Endothelial cell (in vitro differentiated cells): ENCODE measurements at places on chromosomes 2 and 18. TPM values are rescaled to one million over a fixed set of nuclear protein-coding genes. Genes with fewer than 3 reads are reported as not detected.

DNA sequence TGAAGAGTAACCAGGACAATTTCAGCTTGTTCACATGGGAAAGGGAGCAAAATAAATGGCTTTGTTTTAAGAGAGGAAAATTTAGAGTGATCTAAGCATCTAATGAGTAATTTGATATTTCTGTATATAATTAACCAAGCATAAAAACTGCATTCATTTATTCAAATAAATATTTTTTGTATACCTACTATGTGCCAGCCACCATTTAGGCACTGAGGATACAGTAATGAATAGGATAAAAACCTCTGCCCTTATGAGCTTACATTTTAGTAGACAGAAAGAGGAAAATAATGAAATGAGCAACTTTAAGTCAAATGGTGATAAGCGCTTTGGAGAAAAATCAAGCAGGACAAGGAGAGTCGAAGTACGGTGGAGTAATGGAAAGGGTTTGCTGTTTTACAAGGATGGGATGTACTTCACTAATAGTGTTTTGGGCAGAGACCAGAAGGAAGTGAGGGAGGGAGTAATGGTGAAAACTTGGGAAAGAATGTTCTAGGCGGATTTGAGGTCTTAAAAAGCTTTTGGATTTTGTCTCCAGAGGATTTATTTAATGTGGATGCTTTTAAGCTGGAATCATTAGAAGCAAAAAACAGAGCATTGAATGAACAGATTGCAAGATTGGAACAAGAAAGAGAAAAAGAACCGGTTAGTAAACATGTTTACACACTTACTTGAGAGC is 17.4 kb downstream of the NDC80 start:
- no peak for DNase-seq
- no peaks in the 10 kb centered on the region for H3K36me3 ChIP-seq
- H3K4me1 ChIP-seq, result no peaks in the 10 kb centered on the region
- no peaks in the 10 kb centered on the region for H3K27me3 ChIP-seq
- no peak overlapping the region for H3K27ac ChIP-seq
- no peak overlapping the region for H3K4me3 ChIP-seq

DSG4 gene
- total RNA-seq, result not detected

GRCh38 chr2:229133155-229133772 is 137.8 kb downstream of the PID1 start:
- no peak overlapping the region for H3K27ac ChIP-seq
- H3K27me3 ChIP-seq, result no peaks in the 10 kb centered on the region

CNDP1 gene
- not detected for total RNA-seq

MPP4 gene
- 0.13 TPM for total RNA-seq

- no peak for DNase-seq
- H3K27me3 ChIP-seq, result peaks cover 10% of the 10 kb centered on the region
- H3K36me3 ChIP-seq, result peaks cover 5% of the 10 kb centered on the region
- H3K27ac ChIP-seq, result no peak overlapping the region
- H3K4me1 ChIP-seq, result peaks cover 14% of the 10 kb centered on the region
Observed at GRCh38 chr18:77091366-77091765, 41.2 kb downstream of the MBP start.

TEKT4 gene
- total RNA-seq, result not detected

GRCh38 chr18:2423761-2424160 is 147.5 kb downstream of the METTL4 start:
- peaks cover 3% of the 10 kb centered on the region for H3K4me1 ChIP-seq
- peaks cover 3% of the 10 kb centered on the region for H3K27me3 ChIP-seq
- no peak overlapping the region for H3K27ac ChIP-seq
- no peak overlapping the region for H3K4me3 ChIP-seq
- no peak for DNase-seq

FLACC1 gene
- 1.1 TPM for total RNA-seq

DNA sequence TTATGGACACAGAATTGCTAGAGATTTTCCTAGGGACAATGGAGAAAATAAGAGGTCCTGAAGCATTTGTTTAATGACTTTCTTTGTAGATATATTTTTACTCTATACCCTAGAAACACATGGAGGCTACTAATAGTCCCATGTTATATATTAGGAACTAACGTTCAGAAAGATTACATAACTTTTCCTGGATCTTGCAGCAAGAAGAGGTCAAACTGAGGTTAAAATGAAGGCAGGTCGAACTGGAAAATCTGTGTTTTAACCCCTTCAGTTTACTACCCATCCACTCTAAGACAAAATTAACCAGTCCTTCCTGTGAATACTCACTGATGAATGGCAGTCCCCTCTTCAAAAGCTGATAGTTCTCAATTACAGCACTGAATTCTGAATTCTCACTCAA is 1415.8 kb upstream of the CELF4 start:
- H3K4me1 ChIP-seq, result no peaks in the 10 kb centered on the region
- H3K27ac ChIP-seq, result no peak overlapping the region
- peaks cover 1% of the 10 kb centered on the region for H3K27me3 ChIP-seq

DNA sequence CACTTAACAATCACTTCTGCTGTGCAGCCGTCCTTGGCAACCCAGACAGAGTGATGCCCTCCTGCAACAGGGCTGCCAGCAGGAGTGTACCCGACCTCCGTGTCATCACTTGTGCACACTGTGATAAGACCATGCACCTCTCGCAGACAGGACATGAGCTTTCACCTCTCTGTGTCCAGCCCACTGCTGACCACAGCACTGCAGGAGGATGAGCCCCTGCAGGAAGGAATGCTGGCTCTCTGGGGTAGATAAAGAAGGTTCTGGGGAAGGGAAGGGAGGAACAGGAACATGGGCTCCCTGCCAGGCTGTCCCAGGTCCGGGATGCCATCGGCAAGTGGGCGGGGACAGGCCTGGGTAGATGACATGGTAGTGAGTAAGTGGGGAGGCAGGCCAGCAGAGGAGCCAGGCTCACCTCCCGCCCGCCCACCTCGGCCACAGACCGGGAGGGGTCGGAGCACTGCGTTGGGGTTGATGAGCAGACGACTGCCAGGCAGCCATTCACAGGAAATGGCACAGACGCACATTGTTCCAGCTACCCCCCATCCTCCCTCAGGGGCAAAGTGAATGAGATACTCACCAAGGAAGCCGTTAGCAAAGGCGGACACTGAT is 18.6 kb upstream of the COL6A3 start:
- H3K27ac ChIP-seq, result no peak overlapping the region
- H3K27me3 ChIP-seq, result peaks cover 5% of the 10 kb centered on the region
- no peaks in the 10 kb centered on the region for H3K36me3 ChIP-seq

FBXO36 gene
- total RNA-seq, result 3.6 TPM

- no peaks in the 10 kb centered on the region for H3K4me1 ChIP-seq
- no peaks in the 10 kb centered on the region for H3K36me3 ChIP-seq
- H3K27ac ChIP-seq, result no peak overlapping the region
- DNase-seq, result no peak
- H3K27me3 ChIP-seq, result peaks cover 1% of the 10 kb centered on the region
Observed at GRCh38 chr2:81050580-81051095, 746.1 kb upstream of the LRRTM1 start.

DNA sequence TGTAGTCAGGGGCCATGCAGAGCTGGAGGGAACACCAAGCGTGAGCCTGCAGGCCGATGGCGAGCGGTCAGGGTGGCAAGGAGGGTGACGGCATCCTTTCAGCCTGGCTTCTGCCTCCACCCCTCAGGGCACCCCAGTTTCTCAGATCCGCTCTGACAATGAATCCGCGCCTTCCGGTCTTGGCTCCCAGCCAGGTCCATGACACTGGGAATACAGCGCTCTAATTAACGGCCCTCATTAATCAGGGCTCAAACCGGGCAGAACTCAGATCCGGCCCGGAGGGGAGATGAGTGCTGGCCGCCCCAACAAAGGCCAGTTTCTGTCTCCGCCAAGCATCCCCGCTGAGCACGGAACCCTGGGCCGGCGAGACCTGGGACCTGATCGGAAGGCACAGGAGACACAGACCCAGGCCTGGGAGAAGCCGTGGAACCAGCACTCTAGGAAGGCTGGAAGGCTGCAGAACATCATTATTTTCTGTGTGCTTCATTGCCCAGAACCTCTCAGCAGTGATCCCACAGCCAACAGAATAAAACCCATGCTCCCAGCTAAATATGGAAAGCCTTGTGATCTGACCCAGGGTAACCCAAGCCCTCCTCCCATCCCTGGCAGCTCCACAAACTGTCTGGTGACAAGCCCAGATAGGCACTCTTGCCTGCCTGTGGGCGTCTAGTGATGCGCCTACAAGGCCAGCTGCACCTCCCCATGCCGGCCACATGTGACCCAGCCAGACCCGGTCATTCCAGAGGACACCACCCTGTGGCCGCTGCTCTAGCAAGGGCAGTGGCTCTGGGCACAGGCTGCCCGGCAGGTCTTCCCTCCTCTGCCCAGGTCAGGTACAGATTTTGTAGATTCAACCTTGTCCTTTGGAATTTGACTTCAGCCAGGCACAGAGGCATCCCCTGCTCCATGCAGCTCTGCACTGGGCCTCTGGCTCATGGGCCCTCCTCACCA is 438.7 kb upstream of the MYT1L start:
- H3K27me3 ChIP-seq, result peaks cover 5% of the 10 kb centered on the region
- peak overlapping the region; percentile 23 for H3K4me3 ChIP-seq
- H3K36me3 ChIP-seq, result no peaks in the 10 kb centered on the region
- no peak for DNase-seq
